ENCODE measurements at places on chromosomes 12 and 14. TPM values are rescaled to one million over a fixed set of nuclear protein-coding genes. Genes with fewer than 3 reads are reported as not detected.

GRCh38 chr12:114732426-114733030 is 48.6 kb upstream of the TBX3 start:
- DNase-seq, result no peak

DNA sequence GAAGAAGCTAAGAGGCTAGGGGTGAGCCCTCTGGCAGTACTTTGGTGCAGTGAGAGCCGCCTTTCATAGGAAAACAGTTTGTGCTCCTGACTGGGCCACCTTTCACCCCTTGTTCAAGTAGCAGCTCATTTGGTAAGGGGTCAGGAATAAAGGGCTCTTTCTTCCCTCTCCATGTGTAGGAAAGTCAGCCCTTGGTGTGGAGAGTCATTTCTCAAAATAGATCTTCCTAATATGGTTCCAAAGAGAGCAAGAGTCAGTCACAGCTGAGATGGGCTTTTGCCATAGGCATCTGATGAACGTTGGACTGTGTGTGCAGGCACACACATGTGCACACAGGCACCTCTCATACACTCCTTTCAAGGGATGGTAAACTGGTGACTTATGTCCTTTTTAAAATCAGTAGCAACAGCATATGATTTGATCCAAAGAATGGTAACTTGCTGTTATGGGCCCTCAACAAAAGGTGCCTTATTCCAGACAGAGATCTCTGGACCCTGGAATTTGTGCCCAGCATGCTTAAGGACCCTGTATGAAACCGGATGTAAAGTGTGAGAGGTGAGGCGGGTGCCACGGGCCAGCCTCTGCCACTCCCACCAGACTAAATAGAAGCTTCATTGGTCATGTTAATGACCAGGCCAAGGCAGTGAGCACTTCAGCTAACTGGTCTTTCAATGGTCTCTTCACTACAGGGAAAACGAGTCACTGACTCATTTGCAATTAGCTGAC is 16.7 kb upstream of the RIC8B start:
- DNase-seq, result no peak

The WSCD2 gene
- total RNA-seq, result 46.2 TPM

GRCh38 chr12:57454566-57455373 is at the start of gene INHBE:
Gene INHBE (plus strand): TSS chr12:57455307. CDS start chr12:57455537, 230 bp downstream.
- DNase-seq, result no peak

DNA sequence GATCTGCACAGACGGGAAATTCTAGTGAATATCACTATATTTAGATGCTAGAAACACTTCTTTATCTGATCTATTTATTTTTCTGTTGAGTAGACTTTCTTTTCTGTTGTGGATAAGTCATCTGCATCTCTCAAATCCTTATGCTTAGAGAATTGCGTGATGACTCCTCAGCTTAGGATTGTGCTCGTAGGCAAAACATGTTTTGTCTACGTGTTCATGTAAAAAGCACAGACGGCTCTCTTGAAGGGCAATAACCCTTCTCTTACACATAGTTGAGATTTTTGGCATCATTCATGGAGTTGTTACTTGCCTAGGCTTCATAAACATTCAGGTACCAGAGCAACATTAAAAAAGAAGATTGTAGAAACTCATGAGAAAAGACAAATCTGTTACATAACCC is 18.6 kb downstream of the PPFIBP1 start:
- DNase-seq, result no peak

The ADAMTS20 gene
- total RNA-seq, result not detected

- DNase-seq, result no peak
Measured at GRCh38 chr12:97912943-97913342, 450.3 kb downstream of the RMST start.

The SPTSSA gene
- total RNA-seq, result 10.4 TPM

GRCh38 chr12:128820723-128821432 is 2.9 kb downstream of the SLC15A4 start:
- DNase-seq, result no peak

GRCh38 chr14:72800848-72801370 is 93.0 kb downstream of the DPF3 start:
- no peak for DNase-seq

DNA sequence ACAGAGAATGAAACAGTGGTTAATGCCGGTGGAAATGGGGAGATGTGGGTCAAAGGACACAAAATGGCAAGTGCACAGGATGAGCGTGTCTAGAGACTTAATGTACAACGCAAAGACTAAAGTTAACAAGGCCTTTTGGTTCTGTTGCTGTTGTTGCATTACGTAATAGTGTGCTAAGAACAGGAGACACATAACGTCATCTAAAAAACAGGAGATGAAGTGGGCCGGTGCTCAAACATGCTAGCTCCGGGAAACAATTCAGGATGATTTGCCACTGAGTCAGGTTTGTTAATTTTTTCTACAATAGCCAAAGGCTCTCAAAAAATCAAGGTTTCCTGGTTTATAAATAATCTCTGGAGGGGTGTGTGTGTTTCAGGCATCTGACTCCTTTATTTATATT is 55.5 kb downstream of the ETV6 start:
- no peak for DNase-seq

DNA sequence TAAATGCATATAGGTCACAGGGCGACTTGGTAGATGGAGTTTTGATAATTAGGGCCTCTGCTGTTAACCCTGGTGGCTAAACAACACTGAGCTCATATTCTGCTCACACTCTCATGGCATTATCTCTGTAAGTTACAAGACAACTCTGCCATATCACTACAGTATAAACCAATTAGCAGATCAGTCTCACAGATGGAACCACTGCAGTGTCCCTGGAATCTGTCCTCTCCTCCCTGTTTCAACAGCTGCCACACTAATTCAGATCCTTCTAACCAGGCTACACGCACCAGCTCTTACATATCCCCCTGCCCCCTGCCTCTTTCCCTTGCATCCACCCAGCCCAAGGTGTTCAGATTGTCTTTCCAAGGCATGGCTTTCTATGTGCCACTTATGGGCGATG is 161.0 kb upstream of the RMST start:
- DNase-seq, result no peak

DNA sequence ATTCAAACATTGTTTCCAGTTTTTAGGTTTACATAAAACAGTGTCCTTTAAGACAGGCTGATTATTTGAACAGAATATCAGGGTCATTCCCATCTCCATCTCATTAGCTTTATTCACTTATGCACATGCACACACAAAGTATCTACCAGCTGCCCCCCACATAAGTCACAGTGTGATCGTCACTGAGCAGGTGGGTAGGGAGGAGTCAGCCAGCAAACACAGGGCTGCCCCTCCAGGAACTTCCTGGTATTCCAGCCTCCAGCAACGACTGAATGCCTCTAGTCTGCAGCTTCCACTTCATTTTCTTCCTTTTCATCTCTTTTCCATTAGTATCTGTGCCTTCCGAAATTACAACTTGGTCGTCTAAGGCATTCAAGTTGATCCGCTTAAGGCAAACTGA is 48.8 kb upstream of the FOXN3 start:
- DNase-seq, result peak; percentile 12

The PRH2 gene
- total RNA-seq, result not detected

The DNAH10 gene
- total RNA-seq, result 1.2 TPM

DNA sequence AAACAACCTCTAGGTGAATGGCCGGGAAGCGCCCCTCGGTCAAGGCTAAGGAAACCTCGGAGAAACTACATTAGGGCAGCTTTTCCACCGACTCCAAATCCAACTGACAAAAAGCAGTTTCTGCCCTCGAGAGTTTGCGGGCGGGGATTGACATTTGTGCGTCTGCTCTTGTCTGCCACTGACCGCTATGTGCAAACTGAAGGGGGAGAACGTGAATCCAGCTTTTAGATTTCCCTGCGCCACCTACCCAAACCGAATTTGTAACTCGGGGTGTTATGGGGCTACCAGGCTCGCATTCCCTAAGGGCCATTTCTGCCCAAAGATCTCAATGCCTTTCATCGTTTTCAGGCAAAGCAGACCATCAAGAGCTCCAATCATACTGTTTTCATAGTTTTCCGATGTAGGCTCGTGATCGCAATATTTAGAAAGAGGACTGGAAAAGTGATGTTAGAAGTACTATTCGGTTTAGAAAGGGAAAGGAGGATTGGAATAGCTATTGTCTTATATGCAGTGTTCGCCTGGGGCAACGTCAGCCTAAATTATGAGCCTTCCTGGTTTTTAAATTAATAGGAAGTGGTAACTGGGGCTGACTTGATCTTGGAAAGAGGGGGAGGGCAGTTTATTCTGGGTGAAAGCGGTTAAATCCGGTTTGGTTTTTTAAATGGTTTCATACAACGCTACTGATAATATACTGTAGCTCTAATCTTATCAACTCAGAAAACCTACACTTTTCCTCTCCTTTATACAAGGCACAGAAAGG is 45.4 kb downstream of the BCAT1 start:
- no peak for DNase-seq

GRCh38 chr14:104405360-104406226 is 174.0 kb upstream of the C14orf180 start:
- DNase-seq, result no peak

- no peak for DNase-seq
Measured at GRCh38 chr14:25111061-25111601, 61.2 kb upstream of the STXBP6 start.

- DNase-seq, result no peak
Measured at GRCh38 chr14:106347890-106348755, 821.7 kb downstream of the TMEM121 start.

- DNase-seq, result no peak
Measured at GRCh38 chr12:62533087-62533754, 66.6 kb downstream of the MON2 start.

- DNase-seq, result no peak
Measured at GRCh38 chr14:20512177-20512905, 7.0 kb downstream of the RNASE10 start.

DNA sequence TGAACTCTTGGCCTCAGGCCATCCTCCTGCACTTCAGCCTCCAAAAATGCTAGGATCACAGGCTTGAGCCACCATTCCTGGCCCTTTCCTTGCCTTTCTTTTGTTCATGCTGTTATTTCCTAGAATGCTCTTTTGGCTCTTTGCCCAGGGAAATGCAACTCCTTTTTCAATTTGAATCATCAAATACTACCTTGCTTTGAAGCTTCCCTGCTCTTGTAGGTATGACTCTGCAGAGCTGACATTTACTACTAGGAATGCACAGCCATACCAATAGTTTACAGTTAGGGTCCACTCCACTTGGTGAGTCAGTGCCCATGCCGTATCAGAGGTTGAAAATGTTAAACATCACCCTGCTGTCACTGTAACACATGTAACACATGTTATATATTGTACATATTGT is 107.0 kb upstream of the CRY1 start:
- DNase-seq, result no peak

The CLEC2D gene
- 5.0 TPM for total RNA-seq

DNA sequence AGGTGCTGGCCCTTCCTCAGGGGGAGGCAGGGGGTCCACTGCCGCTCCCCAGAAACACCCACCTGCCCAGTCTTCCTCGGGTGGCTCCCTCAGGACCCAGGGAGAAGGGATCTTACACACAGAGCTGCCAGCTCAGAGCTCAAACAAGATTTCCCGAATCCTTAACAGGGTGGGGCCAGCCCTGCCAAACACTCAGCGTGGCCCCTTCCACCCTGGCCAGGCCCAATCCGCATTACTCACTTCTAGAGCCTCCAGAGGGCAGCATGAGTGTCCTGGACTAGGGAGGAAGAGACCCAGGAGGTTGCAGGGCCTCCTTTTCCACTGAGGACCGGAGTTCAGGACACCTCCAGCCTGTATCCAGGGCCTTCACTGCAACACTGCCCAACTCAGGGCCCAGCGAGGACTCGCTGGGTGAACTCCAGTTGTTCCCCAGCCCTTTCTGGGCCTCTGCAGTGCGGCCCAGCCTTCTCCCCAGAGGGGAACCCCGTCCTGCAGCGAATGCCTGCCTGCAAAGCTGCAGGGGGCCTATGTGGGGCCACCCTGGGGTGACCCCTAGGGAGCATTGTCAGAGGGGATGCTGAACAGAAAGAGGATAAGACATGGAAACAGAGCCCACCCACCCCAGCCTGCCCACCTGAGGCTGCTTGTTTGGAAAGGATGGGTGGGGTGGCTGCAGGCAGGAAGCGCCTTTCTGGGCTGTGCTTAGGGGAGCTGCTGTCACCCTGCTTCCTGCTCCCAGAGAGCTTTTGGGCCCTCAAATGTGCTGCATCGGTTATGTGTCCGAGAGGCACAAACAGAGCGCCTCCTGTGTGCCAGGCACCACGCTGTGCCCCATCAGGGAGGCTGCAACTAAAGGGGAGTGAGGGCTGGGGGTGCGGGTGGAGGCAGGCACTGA is 43.8 kb downstream of the CCNK start:
- no peak for DNase-seq

GRCh38 chr12:52362118-52362726 is 5.1 kb downstream of the KRT85 start:
- DNase-seq, result no peak

The TDRD9 gene
- 6.3 TPM for total RNA-seq
